ENCODE measurements at places on chromosomes 4 and X. TPM values are rescaled to one million over a fixed set of nuclear protein-coding genes. Genes with fewer than 3 reads are reported as not detected.
A peak's percentile ranks its signal among the peaks of the same experiment; 100 is the strongest.

Gene PIN4
- total RNA-seq = 5.0 TPM

GRCh38 chr4:165060938-165061337, 7.3 kb downstream of the TRIM75 start:
- DNase-seq = no peak

DNA sequence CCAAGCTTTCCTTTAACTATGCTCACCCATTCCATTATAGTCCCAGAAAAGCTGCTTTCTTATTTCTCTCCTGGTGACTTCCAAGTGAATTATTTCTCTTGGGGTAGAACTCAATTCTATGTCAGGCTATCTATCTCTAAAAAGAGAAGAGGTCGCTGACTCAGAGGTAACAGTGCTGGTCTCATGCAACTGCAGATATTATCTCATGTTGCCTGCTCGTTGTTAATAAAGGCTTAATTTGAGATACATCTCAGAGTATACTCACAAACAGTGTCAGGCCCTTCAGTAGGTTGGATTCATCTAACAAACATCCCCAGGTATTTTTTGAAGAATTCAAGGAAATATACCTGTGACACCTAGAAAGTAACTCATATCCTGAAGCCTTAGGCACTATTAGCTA, 2.7 kb downstream of the TMEM154 start:
- no peak for DNase-seq

GRCh38 chr4:145451895-145452294, 29.8 kb upstream of the SMAD1 start:
- DNase-seq = no peak

GRCh38 chr4:89616382-89616781, 220.6 kb downstream of the SNCA start:
- DNase-seq = no peak

Gene KLB
- total RNA-seq = not detected

GRCh38 chr4:16029262-16029661, 54.6 kb downstream of the PROM1 start:
- no peak for DNase-seq

Gene MAGIX
- total RNA-seq = 0.81 TPM

DNA sequence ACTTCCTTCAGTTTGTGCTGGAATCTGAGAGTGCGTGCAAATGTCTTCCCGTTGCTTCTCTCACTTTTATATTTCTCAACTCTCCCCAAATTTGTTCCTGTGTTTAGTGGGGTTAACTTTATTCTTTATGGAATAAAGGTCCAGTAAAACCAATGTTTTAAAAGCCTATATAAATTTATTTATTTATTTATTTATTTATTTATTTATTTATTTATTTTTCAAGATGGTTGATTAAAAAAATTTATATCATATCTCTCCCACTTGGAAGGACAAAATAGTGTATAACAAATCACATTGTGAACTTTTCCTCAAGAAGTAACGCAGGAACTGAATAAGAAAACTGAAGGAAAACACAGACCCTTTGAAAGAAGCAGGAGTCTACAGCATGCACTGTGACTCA, 95.3 kb upstream of the ITM2A start:
- DNase-seq = no peak

DNA sequence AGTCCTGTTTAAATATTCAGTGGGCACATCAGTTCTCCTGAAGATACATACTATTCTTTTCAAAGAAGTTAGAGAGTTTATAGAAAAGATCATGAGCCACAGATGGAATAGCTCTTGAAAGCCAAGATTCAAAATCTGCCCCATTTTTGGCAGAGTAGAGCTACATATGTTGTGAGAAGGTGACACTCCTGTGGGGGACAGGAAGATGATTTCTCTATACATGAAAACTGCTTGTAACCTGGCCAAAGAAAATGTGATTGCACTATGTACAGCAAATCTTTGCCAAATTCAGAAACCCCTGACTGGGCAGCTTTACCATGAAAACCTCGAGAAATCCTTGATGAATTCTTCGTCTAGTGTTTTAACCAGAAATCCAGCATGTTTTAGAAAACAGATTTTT, 44.9 kb downstream of the GPM6A start:
- no peak for DNase-seq

DNA sequence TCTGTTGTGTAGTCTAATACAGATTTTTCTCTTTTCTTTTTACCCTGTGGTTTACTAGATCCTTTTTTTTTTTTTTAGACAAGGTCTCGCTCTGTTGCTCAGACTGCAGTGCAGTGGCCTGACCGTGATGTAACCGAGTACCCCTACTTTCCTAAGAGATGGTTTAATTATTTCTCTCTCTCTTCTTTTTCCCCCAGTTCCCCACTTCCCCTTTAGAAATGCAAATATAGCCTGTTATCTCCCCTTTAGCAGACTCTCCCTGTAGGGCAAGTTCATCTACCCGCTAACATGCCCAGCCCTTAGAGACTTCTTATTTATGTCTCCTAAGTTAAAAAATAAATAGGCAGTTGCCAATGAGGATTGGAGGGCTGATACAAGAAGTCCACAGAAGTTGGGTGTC, 4.5 kb downstream of the SNX25 start:
- no peak for DNase-seq

GRCh38 chrX:23935106-23935505, 27.3 kb downstream of the CXorf58 start:
- DNase-seq = no peak

DNA sequence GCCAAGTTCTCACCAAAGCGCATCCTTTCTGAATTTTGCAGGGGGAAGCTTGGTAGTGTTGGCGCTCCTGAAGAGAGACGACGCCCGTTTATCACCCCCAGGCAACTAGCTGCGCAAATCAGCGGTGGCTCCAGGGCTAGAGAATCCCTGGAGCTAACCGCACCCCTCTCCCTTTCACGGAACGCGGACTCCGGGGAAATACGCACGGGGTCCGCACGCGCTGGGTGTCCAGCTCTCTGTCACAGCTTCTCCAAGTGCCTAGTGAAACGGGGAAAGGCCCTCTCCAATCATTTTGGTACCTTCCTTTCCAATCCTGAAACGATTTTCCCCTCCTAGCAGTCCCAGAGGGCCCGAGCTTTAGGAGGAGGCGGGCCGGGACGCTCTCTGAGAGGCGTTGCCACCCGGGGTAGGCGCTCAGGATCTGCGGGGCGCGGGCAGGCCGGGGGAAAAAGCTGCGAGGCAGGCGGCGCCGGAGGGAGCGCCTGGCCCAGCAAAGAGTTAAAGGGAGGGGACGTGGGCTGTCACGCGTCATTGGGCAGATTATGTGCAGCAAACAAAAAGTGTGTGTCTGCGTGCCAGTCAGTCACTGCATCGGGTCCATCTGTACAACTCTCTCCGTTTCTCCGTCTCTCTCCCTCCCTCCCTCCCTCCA, at the start of gene PRDM8:
Gene PRDM8 (plus strand): TSS at position 582 of the 652 bp plus-strand sequence. CDS start 2,578 bp downstream, outside the sequence.
- peak; percentile 48 for DNase-seq

DNA sequence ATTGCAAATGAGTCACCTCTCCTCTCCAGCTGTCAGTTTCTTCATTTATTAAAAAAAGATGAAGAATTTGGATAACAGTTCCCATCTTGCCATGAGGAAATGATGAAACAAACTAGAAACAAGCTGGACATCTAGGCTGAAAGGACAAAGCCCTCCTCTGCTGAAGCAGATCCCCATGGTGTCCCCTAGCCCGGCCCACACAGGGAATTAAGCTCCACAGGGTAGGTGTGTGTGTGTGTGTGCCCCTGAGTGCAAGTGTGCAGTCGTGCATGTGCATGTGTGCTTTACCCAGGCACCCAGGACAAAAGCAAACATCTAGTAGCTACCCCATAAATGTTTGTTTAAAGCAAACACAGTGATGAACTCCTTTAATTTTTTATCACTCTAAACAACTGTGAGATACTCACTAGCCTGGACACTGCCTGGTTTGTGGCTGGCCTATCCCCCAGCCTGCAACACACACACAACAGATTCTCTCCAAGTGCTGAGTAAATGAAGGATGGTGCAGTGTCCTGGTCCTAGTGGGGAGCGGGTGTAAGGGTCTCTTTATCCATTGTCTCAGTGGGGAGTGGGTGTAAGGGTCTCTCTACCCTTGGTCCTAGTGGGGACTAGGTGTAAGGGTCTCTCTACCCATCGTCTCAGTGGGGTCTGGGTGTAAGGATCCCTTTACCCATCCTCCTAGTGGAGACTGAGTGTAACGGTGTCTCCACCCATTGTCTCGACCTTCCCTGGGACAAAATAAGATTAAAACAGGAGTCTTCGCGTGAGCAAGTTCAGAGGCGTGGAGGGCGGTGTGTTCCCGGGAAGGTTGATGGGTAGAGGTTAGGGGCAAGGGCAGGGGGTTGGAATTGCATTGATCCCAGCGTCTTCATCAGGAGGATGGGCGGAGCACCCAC, 688 bp upstream of the EVC start:
- no peak for DNase-seq

GRCh38 chr4:93467484-93468155, 360.9 kb upstream of the ATOH1 start:
- no peak for DNase-seq

Gene NLGN4X
- total RNA-seq = not detected

Gene ITM2A
- 52.8 TPM for total RNA-seq

DNA sequence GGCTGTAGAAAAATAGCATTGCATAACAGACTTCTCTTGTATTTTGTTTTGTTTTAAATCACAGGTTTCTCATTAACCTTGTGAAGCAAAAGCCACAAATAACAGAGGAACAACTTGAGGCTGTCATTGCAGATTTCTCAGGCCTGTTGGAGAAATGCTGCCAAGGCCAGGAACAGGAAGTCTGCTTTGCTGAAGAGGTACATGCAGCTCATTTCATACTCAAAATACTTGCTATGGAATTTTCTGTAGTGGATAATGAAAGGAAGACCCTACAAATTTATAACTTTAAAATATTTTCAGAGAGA, 17.6 kb downstream of the AFP start:
- DNase-seq = no peak

Gene CENPE
- total RNA-seq = 1.6 TPM

DNA sequence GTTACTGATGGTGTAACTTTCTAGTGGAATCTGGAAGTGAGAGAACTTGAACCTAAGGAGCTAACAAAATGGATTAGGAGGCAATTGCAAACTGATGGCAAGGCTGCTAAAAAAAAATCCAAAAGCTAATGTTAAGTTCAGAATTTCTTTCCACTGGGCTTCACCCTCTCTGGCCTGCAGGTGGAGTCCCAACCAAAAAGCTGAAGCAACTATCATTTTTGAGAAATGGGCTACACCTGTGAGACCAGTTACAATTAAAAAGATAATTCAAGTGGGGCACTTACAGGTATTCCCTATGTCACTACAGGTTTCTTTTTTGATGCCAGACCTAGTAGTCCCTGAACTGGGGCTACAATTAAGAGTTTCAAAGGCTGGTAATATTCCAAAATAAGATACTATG, 142.1 kb upstream of the FTHL17 start:
- DNase-seq = no peak

DNA sequence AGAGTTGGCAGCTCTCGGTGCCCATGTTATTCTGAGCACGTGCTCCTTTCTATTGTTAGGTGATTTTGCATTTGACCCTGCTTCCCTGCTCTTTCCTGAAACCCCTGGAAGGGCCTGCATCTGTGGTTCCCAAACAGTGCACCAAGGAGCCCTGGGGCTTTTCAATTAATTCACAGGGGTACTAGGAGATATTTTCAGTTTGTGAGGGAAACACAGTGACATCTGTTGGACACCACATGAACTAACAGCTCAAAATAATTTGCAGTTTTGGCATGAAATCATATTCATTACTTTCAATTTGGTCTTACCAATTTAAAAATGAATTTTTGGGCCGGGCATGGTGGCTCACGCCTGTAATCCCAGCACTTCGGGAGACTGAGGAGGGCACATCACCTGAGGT, 156.6 kb downstream of the GATB start:
- DNase-seq = no peak

Gene PRRG1
- not detected for total RNA-seq

Gene NLRP2B
- not detected for total RNA-seq

GRCh38 chrX:127877318-127877717, 174.9 kb downstream of the ACTRT1 start:
- no peak for DNase-seq

Gene IL2
- total RNA-seq = 1,394 TPM

GRCh38 chrX:3527811-3528210, 181.4 kb upstream of the MXRA5 start:
- DNase-seq = no peak

Measured in activated T-cell treated with anti-CD3 and anti-CD28 coated beads, Interleukin-2, amount 50 U/mL, for 4 hours (primary cell).